ENCODE measurements at places on chromosomes 13 and 19.

GRCh38 chr19:46952874-46953273, 66.8 kb upstream of the NPAS1 start:
- ATAC-seq, result no peak

- ATAC-seq, result no peak
Measured at GRCh38 chr13:110216006-110216397, 91.0 kb downstream of the COL4A1 start.

- ATAC-seq, result no peak
Measured at GRCh38 chr13:113078902-113079780, 26.4 kb upstream of the F7 start.

DNA sequence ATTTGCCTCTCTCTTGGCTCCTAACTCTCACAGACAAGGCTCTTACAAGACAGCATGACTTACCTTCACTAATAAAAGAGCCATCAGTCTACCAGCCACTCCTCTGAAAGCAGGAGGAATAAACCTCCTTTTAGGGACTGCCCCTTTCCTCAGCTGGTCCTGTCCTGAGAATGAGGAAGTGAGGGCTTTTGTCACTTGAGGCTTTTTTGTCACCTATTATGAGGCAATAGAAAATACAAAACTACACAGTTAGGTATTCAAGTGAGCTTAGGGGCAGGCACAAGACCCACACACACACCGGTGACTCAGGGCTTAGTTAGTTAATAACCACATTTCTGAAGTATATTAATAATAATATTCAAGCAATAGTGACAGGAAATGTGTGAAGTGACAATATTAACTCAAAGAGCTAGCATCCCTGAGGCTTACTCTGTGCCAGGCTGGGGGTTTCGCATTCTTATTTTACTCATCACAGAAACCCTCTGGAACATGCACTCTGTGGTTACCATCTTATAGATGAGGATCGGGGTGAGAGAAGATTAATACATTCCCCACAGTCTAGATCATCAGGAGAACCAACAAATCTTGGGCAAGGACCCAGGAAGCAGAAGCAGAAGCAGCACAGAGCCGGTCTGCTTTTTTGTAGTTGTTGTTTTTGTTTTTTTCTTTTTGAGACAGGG, 379.9 kb downstream of the LIG4 start:
- ATAC-seq, result no peak

GRCh38 chr19:50046649-50047503, 21.1 kb downstream of the ZNF473 start:
- no peak for ATAC-seq

GRCh38 chr19:13825489-13826441, 30.5 kb downstream of the ZSWIM4 start:
- no peak for ATAC-seq

DNA sequence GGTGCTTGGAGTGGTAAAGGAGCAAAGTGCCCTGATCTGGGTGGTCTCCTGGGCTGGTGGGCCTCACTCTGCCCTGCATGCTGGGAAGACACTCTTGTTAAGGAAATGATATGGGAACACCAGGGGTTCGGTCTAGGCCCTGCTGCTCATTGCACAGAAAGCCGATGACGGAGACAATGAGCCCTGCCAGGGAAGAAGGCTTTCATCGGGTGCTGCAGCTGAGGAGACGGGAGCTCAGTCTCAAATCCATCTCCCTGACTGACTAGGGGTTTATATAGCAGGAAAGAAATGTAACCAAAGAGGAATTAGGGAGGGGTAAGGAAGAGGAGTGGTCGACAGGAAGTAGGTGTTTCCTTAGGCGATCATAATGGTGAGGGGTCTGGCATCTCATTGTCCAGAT, 253.4 kb downstream of the TEX29 start:
- no peak for ATAC-seq

- no peak for ATAC-seq
Measured at GRCh38 chr19:35414442-35414841, 33.6 kb upstream of the FFAR2 start.

GRCh38 chr19:31127134-31127967, 221.9 kb downstream of the TSHZ3 start:
- no peak for ATAC-seq

DNA sequence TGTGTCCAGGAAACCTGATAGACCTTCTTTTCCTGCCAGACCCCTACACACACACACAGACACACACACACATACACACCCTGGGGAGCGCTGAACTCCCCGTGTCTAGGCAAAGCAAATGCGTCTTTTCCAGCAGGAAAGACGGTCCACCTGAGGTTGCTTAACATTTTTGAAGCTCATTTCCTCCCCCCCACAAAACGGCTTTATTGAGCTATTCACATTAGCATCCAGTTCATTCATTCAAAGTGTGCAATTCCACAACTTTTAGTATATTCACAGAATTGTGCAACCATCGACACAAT, 3.4 kb downstream of the GSX1 start:
- ATAC-seq, result no peak

- ATAC-seq, result no peak
Measured at GRCh38 chr13:31053091-31053490, 108.6 kb downstream of the HSPH1 start.

DNA sequence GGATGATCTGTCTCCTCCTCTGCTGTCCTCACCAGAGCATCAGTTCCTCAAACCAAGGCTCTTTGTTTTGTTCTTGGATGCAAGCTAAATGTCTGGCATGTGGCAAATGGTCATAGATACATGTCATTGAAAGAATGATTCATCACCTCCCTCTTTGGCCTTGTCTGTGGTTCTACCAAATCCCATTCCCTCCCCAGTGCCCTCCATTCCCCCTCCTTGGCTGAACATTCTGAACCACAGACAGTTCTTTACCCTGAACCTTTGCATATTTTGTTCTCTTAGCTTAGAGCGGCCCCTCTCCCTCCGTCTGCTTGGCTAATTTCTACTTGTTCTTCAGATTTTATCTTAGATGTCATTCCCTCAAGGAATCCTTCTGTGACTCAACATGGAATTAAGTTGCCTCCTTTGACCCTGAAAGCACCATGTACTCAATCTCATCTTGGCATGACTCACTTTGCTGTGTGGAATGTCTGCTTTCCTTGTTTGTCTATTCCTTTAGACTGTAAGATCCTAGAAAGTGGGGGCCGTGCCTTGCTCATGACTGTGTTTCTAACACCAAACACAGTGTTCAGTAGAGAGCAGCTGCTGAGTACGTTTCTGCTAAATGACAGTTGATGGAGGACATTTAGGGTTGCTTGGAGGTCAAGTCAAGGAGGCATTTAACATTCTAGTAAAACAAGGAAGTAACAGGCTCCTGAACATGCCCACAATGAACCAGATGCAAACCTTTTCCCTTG, 8.1 kb downstream of the ALOX5AP start:
- ATAC-seq, result no peak

GRCh38 chr13:28376604-28377003, 118.3 kb downstream of the FLT1 start:
- no peak for ATAC-seq

GRCh38 chr19:16373079-16373478, 48.5 kb downstream of the KLF2 start:
- ATAC-seq, result no peak

DNA sequence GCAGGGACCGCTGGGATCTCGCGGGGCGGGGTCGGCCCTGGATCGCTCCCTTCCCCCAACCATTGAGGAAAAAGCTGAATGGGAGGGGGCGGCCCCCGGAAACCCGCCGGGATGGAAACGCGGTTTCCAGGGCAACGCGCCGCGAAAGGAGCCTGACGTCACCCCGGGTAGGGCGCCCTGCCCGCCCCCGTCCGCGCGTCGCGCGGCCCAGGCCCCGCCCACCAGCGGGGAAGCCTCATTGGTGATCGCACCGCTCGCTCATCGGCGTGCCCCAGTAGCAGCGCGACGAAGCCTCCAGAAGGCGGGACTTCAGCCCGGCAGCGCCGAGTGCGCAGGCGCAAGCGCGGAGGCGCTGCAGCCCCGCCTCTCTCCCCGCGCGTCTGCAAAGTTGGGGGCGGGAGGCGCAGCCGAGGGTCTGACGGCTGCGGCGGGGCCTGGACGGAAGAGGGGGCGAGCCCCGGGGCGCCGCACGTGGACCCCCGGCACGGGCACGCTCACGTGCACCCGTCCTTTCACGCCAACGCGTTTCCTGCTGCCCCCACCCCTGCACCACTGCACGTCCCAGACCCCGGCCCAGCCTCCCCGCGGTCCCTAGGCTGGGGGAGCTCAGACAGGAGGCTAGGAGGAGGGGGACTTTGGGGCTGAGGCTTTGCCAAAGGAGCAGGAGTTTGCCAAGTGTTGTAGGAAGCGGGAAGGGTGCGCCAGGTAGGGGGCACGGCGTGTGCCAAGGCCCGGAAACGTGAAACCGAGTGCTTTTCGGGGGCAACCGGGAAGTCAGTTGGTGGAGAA, 8.2 kb upstream of the CIRBP start:
- peak; percentile 87 for ATAC-seq

DNA sequence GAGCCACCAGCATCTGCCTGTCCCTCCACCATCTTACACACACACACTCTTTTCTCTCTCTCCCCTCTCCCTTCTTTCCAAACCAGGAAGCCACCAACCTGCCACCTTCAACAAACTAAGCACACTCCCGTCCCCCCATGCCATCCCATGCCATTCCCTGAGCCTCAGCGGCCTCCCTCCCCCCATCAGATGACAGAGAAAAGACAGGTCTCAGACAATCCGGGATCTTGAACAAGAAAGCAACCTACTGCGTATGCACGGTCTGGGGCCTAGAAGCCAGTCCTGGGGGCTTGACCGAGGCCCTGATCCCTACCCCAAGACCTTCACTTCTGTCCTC, 19.4 kb downstream of the AKT2 start:
- ATAC-seq, result no peak

GRCh38 chr13:98979012-98979660, 1.3 kb upstream of the DOCK9 start:
- no peak for ATAC-seq

DNA sequence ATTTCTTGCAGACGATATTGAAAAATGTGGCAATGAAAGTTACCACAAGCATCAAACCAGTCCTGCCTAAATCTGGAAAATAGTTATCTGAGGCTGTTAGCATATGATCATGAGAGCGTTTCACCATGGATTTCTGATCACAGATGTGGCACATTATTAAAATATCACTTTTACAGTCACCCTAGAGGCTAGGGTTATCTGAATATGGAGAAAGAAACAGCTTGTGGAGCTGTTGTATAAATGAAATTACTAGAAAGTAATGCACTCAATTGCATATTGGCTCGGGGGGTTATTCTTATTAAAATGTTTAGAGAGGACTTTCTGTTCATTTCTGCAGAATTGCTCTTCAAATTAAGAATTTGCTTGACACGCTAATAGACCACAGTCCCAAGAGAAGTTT, 35.6 kb downstream of the ALOX5AP start:
- no peak for ATAC-seq

GRCh38 chr19:19615086-19615485, 3.4 kb downstream of the PBX4 start:
- peak; percentile 56 for ATAC-seq

GRCh38 chr13:73924607-73925006, 209.6 kb downstream of the KLF12 start:
- ATAC-seq, result peak; percentile 67

DNA sequence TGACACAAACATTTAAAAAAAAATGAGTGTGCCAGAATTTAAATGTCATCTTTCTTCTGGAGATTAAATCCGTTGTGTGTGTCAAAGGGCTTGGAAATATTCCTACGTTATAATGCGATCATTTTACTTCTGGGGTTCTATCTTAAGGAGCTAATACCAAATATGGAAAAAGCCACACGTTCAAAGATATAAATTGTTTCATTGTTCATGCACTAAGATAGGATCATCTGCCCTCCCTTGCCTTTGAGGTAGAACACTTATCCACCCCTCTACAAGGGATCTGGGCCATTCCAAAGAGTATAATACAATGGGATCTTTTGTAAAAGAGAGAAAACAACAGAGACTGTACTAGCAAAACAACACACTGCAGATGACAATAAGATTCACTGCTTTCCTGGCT, 64.9 kb downstream of the ANKRD10 start:
- no peak for ATAC-seq

DNA sequence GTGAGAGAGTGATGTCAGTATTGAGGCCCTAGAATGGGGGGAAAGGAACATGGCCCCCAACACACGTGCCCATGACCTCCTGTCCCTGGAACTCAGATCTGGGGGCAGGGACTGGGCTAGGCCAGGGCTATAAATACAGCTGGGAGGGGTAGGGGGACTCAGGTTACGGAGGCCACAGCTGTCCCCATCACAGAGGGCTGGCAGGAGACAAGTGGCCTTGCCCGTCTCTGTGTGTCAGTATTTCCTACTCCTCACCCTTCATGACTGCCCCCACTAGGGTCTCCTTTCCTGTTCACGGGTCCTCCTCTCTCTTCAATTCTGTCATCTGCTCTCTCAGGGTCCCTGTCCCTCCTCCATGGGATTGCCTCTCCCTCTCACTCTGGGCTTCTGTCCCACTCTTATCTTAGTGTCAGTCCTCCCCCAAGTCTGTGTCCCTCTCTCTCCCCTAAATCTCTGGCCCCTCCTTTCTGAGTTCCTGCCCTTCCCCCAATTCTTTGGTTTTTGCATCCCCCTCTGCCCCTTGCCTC, 687 bp upstream of the HRC start:
- no peak for ATAC-seq

DNA sequence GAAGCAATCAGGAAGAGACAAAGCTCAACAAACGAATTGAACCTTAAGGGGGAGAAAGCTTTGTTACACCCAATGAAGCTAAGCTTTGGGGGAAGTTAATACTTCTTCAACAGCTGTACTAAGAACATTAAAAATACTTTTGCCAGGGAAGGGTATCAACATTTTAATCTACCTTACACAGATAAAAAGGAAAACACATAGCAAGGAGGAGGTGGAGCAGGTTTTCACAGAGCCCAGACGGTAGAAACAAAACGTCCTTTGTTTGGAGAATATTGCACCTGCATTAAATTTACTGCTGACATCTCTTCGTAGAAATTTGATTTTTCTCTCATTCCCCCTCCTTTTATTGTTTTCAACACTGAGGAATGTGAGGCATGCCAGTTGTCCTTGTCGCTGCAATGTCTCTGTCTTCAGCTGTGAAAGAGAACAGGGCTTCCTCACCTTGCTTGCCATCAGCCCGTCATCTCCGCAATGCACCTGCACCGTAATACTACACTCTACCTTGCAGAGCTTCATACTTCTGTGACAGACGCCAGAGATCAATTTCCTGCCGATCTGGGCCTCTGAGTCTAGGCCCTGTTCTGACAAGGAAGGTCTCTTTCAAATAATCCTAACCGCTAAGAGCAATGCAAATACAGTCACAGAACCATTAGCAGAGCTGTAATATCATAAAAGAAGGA, 270.8 kb downstream of the SPRY2 start:
- ATAC-seq, result no peak

DNA sequence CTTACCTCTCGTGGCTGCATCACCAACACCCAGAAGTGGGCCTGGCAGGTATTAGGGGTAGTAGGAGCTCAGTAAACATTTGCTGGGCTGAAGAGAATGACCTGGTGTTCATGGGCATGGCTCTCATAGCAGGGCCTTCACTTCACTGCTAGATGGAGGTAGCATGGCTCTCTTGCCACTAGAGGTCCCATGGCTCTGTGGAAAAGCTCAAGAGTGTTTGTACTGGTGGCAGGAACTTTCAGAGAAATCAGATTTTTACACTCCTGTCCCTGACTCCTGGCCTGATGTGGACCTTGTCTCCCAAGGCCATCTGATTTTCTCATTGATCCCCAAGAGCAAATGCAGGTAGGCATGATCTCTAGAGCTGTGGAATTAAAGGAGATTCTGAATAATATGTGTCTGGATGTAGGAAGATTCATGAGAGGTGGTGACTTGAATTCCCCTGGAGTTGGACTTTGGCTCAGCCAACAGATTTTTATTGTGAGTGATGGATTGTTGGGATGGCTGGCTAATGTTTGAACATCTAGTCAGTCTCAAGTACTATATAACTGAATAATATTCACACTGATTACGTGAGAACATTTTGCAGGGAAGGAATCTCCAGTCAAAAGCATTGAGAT, 5.7 kb downstream of the ZNF574 start:
- peak; percentile 34 for ATAC-seq

- no peak for ATAC-seq
Measured at GRCh38 chr13:45314822-45315221, 26.2 kb downstream of the TPT1 start.

Measured in activated CD4-positive, CD25-positive, alpha-beta regulatory T cell treated with anti-CD3 and anti-CD28 coated beads, Interleukin-2, amount 50 U/mL, for 24 hours (primary cell).